ENCODE measurements at places on chromosomes 5 and 9.

DNA sequence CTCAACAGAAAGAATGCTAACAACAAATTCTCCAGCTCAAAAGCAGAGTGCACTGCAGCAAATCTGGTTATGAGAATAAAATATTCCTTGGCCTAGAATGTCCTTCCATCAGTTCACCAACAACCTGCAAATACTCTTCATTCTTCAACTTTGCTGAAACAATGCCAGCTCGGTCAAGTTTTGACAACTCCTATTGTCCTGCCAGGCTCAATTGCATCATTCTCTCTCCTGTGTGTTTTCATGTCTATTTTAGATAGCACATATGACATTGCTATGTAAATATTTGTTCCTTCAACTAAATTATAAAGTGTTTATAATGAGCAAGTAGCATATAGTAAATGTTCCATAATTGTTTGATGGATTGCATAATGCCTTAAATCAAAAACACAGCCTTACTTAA is 463.8 kb downstream of the TLE1 start:
- DNase-seq = no peak

DNA sequence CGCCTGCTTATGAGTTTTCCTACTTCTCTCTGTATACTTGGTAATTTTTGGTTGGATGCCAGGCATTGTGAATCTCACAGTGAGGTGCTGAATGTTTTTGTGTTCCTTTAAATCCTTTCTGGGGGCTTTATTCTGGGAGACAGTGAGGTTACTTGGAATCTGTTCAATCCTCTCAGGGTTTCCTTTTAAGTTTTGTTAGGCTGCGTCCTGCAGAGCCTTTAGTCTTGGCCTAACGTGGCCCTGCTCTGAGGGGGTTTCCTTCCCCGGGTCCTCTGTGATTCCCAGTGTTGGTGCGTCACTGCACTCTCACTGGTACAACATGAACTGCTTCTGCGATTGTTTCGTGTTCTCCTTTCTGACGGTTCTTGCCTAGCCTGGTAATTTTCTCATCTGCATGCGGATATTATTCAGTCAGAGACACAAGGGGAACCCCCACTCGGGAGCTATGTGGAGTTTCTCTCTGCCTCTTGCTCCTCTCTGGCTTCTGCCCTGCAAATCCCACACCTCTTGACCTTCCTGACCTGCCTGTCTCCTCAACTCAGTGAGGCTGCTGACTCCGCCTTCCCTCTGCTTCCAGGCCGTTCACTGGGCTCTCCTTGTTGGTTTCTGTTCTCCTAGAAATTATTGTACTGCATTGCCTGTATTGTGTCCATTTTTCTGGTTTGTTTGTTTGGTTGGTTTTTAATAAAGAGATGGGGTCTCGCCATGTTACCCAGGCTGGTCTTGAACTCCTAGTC is 128.1 kb downstream of the DAB2IP start:
- DNase-seq = no peak

- no peak for DNase-seq
Observed at GRCh38 chr5:10021248-10021647, 228.4 kb downstream of the ATPSCKMT start.

DNA sequence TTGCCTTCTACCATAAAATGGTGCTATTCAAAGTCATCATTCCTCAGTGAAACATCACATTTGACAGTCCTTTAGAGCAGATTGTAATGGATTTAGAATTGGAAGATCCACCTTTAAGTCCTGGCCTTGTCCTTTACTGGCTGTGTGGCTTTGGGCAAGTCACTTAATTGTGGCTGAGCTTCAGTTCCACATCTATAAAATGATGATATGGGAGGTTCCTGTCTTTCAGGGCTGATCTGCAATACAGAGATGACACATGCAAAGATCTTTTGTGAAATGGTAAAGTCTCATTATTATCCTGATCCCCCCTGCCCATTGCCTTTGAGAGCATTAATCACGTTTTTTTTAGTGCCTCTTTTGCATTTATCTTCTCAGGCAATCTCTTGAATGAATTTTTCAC is 58.2 kb downstream of the ZFAND5 start:
- DNase-seq = no peak

DNA sequence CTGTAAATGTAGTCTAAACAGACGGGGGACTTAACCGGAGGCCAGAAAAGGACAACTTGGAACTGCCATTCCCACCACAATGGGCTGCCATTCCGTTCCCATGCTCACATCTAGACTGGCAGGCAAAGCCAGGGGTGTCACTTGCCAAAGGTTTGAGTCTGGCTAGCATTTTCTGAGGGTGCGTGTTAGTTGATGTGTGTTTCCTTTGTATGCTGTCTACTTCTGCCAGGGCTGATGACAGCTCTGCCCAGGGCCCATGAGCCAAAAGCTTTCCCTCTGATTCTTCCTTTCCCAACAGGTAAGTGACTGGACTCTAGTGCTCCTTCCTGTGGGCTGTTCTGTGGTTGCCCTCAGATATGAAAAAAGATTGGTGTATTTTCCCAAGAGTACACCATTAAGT is 68.0 kb downstream of the ZNF608 start:
- no peak for DNase-seq

DNA sequence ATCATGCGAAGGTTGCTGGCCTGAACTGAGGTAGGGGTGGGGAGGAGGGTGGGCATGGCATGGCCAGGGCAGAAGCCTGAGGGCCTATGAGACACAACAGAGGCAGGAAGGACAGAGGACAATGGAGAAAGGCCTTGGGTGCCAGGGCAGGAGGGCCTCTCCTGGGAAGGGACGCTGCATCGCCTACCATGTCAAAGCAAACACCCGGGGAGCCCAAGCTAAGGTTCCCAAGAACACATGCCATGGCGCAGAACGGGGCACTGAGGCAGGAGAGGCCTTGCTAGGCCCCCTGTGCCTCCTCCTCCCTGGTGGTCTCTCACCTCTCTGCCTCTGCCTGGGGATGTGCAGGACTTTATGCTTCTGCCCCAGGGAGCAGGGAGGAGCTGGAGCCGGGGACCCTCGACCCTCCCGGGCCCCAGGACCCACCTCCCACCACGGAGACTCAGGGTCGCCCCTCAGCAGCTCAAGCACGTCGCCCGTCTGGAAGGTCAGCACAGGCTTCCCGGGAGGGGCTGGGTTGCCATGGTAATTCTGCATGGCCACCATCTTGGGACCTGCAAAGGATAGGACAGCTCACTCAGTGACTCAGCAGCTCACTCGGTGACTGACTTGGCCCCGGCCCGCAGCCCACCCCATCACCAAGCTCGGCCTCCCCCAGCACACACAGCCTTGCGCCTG is 40.3 kb upstream of the SARDH start:
- no peak for DNase-seq

DNA sequence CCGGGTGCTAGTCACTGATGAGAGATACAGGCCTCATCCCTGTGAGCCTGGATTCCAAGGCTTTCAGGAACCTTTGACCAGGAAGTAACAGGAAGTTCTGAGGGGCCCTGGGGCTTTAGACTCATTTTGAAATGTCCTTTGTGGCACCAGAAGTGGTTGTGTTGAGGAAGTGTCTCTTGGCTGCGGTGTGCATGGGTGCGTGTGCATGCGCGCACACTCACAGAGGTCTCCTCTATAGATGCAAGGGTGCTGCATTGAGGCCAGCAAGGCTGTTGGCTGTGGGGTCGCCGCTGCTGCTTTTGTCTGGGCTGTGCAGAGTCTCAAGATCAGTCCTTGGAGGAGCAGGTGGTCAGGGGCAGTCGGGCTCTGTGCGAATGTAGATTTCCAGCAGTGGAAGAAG is 7.6 kb downstream of the RAB24 start:
- DNase-seq = no peak

DNA sequence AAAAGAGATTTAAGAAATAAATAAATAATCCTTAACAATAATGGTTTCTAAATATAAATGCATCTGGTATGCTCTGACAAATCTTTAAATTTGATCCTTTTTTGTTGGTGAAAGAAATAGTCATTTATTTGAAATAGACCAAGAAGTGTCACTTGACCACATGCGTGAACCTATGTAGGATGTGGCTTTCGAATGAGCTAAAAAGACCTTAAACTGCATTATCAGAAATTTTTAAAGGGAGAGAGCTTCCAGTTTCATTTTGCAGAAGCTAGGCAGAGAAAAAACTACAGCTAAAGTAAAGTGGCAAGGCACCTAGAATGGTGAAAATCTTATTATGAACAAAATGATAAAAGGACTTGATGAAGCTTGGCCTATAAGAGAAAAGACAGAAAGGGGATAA is 309.2 kb upstream of the EFNA5 start:
- no peak for DNase-seq

GRCh38 chr5:115336201-115336720 is 39.8 kb upstream of the CCDC112 start:
- DNase-seq = no peak

DNA sequence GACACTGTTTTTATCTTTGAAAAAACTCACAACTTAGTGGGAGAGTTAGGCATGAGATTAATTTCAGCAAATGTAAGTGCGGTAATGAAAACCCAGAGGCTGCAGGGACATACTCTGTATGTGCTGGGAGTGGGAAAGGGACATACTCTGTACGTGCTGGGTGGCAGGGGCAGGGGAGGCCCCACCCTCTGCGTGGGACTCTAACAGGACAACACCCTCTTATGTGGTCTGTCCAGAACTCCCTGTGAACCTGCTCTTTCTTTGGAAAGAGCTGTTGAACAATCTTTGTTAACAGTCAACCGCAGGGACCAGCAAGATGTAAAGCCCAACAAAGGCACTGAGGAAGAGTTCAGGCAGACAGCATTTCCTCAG is 2.4 kb downstream of the MLANA start:
- no peak for DNase-seq

- no peak for DNase-seq
Observed at GRCh38 chr9:33197279-33198152, 30.4 kb upstream of the B4GALT1 start.

DNA sequence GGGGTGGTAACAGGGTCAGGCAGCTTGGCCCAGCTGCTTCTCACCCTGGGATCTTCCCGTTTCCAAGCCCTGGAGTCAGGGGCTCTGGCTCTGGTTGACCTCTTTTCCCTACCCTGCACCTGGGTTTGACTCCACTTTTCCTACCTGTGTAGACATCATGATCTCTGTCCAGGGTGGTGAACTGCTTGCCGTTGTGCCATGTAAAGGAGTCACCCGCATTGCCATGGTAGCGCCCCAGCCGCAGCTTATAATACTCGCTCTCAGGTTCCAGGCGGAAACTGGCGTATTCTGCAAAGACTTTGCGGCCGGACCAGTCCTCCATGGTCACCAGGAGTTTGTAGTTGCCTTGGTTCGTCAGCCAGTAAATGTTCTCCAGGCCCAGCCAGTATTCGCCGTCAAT is 30.9 kb downstream of the ANGPTL2 start:
- no peak for DNase-seq

GRCh38 chr5:108729242-108729615 is 18.5 kb upstream of the FER start:
- DNase-seq = no peak

DNA sequence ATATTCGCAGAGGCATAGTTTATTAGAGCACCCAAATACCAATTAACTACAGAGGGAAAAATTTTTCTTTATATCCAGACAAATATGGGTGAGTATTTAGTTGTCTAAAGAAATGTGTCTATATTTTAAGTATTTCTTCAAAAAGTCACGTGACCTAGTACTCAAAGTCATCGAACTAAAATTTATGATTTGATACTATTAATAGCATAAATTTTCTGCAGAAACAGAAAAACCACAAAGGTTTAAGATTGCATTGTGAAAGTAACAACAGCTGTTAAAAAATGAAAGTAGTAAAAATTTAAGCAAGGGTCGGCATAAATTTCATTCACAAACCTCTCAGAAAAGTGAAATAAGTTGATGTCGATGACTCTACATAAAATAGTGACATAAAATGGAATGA is 323.9 kb upstream of the RORB start:
- no peak for DNase-seq

DNA sequence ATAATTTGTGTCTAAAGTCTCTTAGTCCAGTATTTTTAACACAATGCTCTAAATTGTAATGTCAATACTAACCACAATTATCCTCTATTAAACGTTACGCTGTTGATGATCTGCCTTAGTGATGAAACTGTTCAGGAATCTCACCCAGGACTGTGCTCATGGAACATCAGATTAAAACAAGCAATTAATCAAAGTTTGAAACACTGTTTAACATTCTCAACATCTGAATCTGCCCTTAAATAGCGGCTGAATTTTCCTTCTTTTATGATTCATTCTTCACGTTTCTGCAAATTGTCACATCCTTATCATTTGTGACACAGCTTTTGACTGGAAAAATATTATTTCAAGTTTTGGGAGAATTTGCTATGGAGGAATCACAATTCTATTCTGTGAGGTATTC is 113.8 kb downstream of the MARCHF11 start:
- no peak for DNase-seq

GRCh38 chr5:17203329-17204132 is 13.9 kb upstream of the BASP1 start:
- no peak for DNase-seq

GRCh38 chr5:78699552-78700153 is 51.1 kb upstream of the LHFPL2 start:
- no peak for DNase-seq

DNA sequence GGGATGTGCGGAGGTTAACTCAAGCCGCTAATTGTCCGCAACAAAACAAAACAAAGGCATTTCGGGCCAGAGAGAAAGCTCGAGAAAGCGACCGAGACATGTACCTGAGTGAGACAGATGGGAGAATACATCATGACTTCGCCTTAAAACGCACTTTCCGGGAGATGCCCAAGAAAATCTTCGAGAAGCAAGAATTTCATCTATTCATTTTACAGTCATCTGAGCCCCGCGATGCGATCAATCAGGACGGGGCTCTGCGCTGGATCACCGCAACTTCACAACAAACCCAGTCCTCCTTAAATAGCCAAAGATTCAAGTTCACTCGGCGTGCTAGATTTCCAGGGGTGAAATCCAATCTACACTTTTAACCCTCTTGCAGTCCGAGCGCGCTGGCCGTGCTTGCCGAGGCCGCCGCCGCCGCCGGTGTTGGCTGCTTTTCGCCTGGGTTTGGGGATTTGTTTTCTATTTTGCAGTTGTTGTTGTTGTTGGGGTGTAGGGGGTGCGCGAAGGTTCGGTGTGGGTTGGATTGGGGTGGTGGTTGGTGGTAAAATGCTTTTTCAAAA is 482 bp downstream of the NFIB start:
- no peak for DNase-seq

DNA sequence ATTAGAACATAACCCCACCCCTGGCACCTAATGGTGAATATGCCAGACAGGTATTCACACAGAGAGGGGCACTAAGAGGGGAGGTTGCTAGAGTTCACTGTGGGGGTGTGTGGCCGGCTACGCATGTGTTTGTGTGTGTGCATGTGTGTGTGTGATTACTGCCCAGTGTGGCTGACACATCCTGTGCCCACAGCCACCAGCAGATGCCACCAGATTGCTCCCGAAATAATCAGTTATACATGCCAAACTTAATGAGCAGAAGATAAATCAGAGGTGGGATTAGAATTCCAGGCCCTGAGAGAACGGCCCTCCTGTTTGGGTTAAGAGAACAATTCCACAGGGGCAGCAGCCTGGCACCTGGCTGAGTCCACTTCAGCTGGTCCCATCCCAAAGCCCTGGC is 91.8 kb upstream of the TBCA start:
- no peak for DNase-seq
